NCI-H1436 (cell line): ENCODE measurements at places on chromosomes 2 and 18.

GRCh38 chr2:110858993-110859701, 126.8 kb downstream of the ACOXL start:
- no peak for DNase-seq

DNA sequence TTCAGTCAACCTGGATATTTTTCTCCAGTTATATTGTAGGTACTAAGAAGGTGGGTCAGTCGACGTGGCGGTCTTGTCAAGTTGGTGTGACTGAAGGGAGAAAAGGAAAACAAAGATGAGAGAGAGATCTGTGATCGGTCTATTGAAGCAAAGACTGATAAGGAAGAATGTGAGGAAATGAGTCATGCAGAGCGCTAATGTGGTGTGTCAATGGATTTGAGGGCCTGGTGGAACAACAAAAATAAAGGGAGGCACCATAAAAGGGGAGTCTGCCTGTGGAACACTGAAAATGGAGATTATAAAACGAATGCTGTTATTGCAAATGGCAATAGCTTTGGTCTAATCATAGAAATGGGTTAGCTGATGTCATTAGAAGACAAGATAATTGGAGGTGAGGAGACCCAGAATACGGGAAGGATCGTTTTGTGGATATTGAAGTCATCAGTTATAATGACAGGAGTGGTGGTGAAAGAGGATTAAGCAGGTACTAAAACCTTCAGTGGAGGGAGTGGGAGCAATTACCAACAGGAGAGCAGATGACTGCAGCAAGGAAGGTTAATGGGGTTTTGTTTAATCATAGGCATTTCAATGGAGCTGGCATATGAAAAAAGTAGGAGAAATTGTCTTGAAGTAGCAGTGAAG, 599.1 kb upstream of the FSHR start:
- no peak for DNase-seq

DNA sequence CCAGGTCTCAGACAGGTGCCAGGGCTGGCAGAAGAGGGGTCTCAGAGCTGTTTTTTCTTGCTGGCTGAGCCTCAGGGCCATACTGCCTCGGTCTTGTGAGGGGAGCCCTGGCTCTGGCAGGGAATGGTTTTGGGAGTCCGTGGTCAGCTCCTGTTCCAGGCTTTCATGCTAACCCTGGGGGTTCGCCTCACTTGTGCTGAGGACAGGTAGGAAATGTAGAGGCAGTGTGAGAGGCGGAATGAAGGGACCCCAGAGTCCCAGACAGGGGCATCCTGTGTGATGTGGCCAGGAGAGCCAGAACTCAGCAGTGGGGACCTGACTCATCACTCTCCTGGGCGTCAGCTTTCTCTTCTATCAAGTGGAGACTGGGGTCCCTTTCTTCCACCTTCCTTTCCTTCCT, 5.7 kb upstream of the CELF4 start:
- DNase-seq: no peak

GRCh38 chr2:74514368-74515270, at the start of gene TLX2:
Gene TLX2 (plus strand): TSS chr2:74514450. CDS start chr2:74514807, 357 bp downstream.
- DNase-seq: peak; percentile 17

- DNase-seq: no peak
Observed at GRCh38 chr2:69087211-69087911, 74.4 kb downstream of the ANTXR1 start.

- no peak for DNase-seq
Observed at GRCh38 chr2:98177286-98177685, 90.3 kb downstream of the VWA3B start.

GRCh38 chr2:76461431-76461830, 750.7 kb upstream of the GCFC2 start:
- no peak for DNase-seq

- no peak for DNase-seq
Observed at GRCh38 chr2:120398996-120399888, 53.3 kb downstream of the INHBB start.
